ENCODE measurements at places on chromosomes 6 and 20.

GRCh38 chr6:135170238-135170637, 10.9 kb upstream of the MYB start:
- DNase-seq = no peak

DNA sequence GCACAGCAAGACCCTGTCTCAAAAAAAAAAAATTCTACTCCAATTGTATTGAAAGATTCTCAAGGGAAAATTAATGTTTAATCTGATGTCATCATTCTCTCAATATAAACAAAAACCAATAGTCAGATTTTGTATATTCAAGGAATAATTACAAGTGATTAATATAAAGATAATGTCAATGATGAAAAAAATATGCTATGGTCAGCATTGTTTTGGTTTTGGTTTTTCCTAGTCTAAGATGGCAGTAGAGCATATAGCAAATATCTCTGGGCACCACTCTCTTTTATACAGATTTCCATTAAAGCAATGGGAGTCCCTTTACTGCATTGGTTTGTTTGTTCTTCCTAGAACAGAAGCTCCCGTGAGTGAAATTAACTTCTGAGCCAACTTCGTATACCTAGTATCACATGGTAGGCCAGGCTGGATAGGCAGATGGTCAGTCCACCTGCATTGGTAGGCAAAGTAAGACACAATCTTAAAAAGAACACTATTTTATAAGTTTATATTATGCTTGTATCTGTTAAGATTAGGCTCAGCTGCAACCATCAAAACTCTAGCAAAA, 523.8 kb upstream of the JARID2 start:
- DNase-seq = no peak

DNA sequence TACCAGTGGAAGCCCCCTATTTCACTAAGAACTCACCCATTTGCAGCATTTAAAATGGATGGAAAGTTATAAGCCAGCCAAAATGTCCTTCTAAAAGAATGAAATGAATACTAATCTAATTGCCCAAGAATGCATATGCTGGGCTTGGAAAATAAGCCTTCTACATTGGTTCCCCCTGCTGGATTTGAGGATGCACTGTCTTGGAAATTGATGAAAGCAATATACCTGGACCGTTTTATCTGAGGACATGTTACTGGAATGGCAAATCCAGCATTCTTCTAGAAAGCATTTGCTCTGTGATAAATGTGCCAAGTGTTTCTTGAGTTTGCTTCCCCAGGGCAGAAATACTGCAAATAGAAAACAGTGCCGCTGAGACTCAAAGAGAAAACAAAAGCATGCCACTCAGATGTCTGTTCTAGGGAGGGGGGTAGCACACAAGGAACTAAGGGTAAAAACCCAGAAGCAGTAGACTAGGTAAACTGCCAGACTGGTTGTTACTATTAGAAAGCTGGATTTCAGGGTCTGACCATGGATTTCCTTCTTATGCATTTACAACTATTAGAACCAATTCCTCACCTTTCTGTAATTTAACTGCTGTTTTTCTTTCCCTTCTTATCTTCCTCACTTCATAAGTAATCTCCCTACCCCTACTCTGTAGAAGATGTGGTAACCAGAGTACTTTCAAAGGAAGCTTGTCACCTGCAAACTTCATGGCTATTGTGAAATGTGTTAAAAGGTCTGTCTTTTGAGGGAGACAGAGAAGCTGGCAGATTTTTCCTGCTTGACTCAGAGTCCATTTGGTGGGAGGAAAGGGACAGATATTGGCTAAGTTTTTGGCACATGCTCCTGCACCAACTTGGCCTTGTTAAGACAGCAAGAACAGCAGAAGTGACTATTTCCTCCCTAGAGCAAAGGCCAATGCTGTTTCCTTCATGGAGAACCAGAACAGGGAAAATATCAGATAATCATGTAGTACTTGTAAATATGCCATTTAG, 642.6 kb downstream of the KIF16B start:
- no peak for DNase-seq

GRCh38 chr6:572596-573265, 84.2 kb downstream of the HUS1B start:
- no peak for DNase-seq

DNA sequence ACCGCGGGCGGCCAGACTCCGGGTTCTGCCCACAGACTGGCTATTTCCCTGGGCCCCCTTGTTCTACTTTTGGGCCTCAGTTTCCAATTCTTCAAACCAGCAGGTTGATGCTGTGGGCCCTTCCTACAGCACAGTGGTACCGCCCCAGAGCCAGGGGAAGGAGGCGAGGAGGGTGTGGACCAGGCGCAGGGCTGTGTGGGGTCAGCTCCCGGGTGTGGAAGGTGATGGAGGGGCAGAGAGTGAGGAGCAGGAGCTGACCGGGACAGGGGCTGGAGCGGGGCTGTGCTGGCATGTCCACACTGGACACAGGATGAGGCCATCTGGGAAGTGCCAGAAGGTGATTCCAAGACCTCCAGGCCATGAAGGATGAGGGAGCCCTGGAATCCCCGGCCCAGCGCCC, 35.2 kb upstream of the CHRNA4 start:
- DNase-seq = no peak

DNA sequence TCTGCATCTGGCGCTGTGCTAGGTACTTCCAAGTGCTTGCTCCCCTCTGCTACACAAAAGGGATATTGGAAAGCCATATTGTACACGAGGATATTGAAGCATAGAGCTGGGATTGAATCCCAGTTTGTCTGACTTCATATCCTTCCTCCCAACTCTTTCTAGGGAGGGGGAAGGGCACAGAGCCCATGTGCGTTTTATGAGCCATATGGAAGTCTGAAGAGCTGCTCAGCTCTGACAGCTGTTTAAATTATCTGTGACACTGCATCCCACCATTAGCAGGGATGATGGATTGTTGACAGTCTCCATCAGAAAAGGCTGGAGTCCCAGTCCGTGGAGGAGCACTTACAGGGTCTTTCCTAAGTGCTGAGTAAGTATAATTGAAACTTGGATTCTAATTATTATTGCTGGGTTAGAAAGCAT, 18.4 kb downstream of the TIAM2 start:
- DNase-seq = no peak

DNA sequence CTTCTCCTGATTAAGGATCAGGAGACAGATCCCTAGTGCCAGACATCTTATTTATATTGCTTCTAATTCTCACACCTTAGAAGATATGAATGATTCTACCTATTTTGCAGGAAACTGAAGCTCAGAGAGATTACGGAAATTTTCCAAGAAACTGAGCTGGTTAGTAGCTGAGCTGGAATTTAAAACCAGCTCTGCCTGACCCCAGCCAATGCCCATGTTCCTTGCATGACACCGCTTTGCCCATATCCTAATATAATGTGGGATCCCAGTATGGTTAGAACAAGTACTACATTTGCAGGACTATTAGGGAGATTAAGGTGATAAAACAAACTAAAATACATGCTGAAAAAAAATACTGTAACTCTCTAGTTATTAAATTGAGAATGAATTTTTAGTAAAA, 1.9 kb downstream of the TMEM30A start:
- no peak for DNase-seq

- DNase-seq = no peak
These were observed 6.8 kb downstream of the PMEPA1 start for GRCh38 chr20:57703013-57703412.

GRCh38 chr20:54475334-54476168, at the start of gene DOK5:
DOK5 (plus strand) TSS chr20:54475593; CDS start chr20:54475947, 354 bp downstream.
- no peak for DNase-seq

DNA sequence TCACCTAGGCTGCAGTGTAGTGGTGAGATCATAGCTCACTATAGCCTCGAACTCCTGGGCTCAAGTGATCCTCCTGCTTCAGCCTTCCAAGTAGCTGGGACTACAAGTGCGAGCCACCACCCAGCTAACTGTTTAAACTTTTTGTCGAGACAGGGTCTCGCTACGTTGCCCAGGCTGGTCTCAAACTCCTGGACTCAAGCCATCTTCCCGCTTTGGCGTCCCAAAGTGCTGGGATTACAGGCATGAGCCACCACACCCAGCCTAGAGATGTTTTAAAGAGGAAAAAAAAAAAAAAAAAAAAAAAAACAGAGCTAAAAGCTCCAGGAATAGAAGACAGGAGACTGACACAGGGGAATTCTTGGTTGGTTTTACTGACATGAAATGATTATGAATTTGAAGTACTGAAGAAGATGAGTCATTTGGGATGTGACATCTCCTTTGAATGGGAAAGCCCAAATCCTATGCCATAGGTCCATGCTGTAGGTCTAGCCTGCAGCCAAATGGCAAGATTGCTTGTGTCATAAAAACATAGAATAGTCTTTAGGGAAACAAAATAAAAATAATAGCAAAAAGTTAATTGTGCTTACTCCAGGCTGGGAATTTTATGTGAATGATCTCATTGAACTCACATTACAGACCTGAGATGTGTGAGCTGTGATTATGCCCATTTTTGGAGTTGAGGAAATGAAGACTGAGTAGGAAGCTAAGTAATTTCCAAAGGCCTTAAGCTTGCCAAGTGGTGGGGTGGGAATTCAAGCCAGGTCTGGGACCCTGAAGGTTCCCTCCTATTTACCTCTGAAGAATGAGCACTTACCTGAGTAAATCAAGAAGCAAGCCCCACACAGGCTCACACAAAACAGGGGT, 24.3 kb upstream of the NHSL1 start:
- no peak for DNase-seq

- DNase-seq = no peak
These were observed 29.3 kb upstream of the EMILIN3 start for GRCh38 chr20:41395667-41396664.

- DNase-seq = no peak
These were observed 53.2 kb downstream of the PHACTR3 start for GRCh38 chr20:59657459-59658046.

GRCh38 chr6:110528101-110528929, 51.9 kb upstream of the SLC22A16 start:
- no peak for DNase-seq

DNA sequence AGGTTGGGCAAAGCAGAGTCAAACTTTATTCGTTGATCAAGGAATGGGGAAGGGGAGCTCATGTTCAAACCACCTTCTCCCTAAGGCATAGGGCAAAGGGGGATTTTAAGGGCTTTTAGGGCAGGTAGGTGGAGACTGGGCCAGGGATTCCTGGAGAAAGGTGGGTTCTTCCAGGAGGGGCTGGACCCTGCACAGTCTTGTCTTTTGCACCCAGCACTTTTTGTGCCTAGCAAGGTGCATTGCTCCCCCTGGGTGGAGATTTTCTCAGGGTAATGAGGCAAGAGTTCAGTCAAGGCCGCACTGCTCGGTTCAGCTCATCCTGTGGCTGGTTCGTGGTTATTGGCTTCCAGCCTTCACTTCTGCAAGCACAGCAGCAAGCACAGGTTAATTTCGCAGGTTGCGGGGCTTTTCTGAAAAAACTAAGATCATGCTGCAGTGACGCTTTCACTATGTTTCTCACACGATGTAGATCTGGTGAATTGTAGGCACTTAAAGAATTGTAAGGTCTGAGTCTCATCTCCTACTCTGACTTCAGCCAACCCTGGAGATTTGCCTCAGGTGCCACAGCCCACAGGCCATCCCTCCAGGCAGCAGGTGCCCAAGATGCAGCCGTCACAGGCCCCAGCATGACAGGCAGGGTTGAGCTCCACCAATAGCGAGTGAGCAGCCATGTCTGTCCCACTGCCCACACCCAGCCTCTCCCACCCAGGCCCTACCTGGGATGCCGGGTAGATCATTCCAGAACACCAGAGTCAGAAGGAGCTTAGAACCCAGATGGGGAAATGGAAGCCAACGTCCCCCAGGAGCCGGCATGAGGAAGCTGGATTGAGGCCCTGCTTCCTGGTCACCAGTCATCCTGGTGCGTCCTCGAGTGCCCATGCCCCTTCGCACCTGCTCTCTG, 37.1 kb downstream of the SUN5 start:
- DNase-seq = no peak

DNA sequence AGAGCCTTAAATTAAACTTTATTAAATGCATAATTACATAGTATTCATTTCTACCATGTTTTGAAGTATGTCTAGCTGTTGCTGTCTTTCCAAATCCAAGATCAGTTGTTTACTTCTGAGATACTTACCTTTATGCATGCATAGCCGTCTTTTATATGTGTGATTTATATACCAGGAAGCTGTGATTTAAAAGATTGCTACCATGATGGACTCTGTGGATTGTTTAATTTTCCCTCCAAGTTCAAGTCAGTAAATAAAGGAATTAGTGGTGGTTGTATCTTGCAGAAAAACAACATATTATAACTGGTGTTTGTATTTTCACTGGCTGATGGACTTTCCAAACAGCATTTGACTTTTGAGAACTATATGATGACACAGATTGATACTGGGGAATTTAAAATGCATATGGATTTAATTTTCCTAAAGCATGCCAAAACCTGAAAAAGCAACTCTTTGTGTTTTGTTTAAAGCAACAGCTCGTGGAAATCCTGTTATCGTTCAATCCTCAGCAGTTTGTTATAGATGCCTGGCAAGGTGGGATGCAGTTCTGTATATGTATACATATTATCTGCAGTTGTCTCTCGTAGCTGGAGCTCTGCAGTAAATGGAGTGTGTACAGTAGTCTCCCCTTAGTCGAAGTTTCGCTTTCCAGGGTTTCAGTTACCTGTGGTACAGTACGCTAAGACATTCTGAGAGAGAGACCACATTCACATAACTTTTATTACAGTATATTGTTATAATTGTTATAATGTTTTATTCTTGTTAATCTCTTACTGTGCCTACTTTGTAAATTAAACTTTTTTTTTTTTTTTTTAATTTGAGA, 77.1 kb downstream of the CBFA2T2 start:
- DNase-seq = no peak

DNA sequence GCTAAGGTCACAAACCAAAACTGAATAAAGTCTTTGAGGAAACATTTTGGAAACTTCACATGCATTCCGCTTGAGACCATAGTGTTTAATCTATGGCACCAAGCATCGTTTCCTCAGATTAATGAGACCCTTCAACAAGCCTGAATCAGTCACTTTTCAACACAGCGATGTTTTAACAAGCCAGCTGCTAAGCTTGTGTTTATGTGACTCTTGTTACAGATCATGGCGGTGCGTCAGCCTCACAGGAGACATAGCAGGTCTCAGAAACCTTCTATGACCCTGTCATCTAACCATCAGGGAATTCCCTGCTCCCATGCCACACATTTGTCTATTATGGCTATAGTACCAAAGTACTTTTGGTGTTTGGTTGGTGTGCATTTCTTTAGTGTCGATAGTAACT, 57.2 kb downstream of the MTFR2 start:
- no peak for DNase-seq

- no peak for DNase-seq
These were observed 209.6 kb downstream of the ERMARD start for GRCh38 chr6:169960886-169961611.

- DNase-seq = no peak
These were observed 100.2 kb downstream of the TRMT11 start for GRCh38 chr6:126086560-126086959.

DNA sequence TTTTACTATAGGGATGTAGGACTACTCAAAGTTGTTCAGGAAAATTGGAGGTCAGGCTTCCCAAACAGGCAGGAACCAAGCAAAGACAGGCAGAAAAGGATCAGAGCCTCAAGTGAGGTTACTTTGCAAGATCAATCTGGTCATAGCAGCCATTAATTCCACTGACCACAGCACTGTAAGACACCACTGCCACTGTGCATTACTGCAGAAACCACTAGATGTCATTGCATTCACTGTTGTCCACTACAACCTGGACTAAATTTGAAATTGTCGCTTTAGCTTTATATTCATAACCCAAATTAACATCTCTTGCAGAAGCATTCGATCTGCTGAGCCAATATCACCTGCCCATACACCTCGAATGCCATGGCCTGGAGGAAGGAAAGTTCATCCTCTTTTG, 126.9 kb upstream of the UFL1 start:
- no peak for DNase-seq

Measured in iPS DF 19.7 (cell line).